ENCODE measurements at places on chromosomes 7 and 10. TPM values are rescaled to one million over a fixed set of nuclear protein-coding genes. Genes with fewer than 3 reads are reported as not detected.

The FAM25A gene
- total RNA-seq, result not detected

The ADAM22 gene
- 5.2 TPM for total RNA-seq

The GPR26 gene
- not detected for total RNA-seq

- DNase-seq, result no peak
These were observed 8.0 kb upstream of the MBL2 start for GRCh38 chr10:52780391-52781155.

DNA sequence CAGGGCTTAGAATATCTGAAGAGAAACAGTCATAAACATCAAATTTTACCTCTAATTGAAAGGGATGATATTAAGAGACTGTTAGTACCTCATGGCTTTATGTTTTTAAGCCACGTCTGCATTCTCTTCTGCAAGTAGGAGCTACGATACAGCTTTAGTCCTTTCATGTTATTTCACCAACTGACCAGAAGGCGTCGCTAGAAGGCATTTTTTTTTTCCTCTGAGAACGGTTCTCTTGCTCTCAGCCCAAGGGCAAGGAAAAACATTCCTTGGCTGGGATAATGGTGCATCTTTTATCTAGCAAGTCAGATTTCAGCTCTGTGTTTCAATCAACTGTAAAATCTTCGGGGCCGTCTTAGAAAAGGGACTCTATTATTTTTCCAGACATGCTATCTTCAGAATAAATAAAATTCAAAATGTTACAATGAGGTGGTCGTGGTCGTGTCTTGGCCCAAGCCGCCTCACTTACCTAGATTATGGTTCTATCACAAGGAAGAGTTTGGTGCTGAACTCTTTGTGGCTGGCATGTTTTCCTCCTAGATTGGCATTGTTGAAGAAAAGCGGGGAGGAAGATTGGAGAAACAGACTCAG, 41.6 kb upstream of the LYZL2 start:
- no peak for DNase-seq

DNA sequence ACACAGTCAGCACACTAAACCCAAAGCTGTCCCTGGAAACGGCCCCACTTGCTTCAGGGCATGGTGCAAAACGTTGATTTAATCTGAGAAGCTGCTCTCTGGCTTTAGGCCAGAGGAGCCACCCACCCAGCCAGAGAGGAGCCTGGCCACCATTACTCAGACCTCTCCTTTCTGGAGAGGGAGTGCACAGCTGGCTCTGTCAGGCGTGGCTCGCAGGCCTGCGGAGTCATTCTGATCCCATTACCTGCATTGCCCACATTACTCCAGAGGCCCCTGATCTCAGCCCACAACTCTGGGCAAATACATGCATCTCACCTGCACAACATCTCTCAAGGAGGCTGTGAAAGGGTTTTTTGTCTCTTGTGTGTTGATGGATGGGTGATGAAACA, 370.0 kb upstream of the IGFBP3 start:
- DNase-seq, result no peak

GRCh38 chr10:23459308-23459939, 20.5 kb downstream of the OTUD1 start:
- no peak for DNase-seq

DNA sequence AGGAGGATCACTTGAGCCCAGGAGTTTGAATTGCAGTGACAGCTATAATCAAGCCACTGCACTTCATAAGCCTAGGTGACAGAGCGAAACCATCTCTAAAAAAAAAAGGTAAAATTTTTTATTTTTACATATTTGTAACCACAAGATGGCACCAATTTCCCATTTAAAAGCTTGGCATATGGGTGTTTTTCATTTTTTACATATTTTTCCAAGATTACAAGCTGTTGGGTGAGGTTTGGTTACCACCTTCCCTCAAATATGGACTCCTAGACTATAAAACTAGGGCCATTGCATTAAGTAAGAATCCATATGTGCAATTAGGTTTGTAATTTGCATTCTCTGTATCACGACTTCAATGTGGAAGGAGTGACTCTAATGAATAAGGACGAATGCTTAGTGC, 129.3 kb upstream of the ACBD5 start:
- no peak for DNase-seq

GRCh38 chr10:77530011-77530410, 107.6 kb downstream of the KCNMA1 start:
- DNase-seq, result no peak
